ENCODE measurements at places on chromosomes 16 and 17. TPM values are rescaled to one million over a fixed set of nuclear protein-coding genes. Genes with fewer than 3 reads are reported as not detected.

Gene XYLT2
- total RNA-seq = 45.8 TPM

Gene DLG4
- total RNA-seq = 10.8 TPM

Gene SEZ6L2
- 6.9 TPM for total RNA-seq

Gene GPR139
- total RNA-seq = not detected

Gene CD300C
- total RNA-seq = not detected

Gene NOG
- 64.4 TPM for total RNA-seq

Gene FUS
- 66.1 TPM for total RNA-seq

Gene SDR42E2
- not detected for total RNA-seq

Gene NUBP1
- total RNA-seq = 31.0 TPM

Gene TP53I13
- total RNA-seq = 52.2 TPM

Gene ASIC2
- total RNA-seq = 4.6 TPM

Gene IRF8
- total RNA-seq = 0.63 TPM

Gene OR2C1
- not detected for total RNA-seq

Gene SMYD4
- 9.2 TPM for total RNA-seq

Gene TUBD1
- 5.0 TPM for total RNA-seq

Gene SEPTIN12
- total RNA-seq = not detected

Gene ZNF385C
- not detected for total RNA-seq

Gene SLC38A8
- not detected for total RNA-seq

Gene NR1D1
- 5.1 TPM for total RNA-seq

Gene MYH3
- 0.23 TPM for total RNA-seq

Gene KRTAP9-2
- not detected for total RNA-seq

Gene SMIM36
- total RNA-seq = not detected

Gene PERCC1
- total RNA-seq = not detected

Gene FOXN1
- not detected for total RNA-seq

Gene SLC26A11
- total RNA-seq = 18.8 TPM

Gene CEP295NL
- total RNA-seq = 1.0 TPM

Gene GAN
- total RNA-seq = 8.1 TPM

Gene ABCC3
- 1.1 TPM for total RNA-seq

Gene B4GALNT2
- not detected for total RNA-seq

Gene RAMP2
- total RNA-seq = 23.7 TPM

Gene OR1E2
- total RNA-seq = not detected

Gene SDK2
- 1.4 TPM for total RNA-seq

Gene EIF3CL
- 141 TPM for total RNA-seq

Gene CMTM2
- not detected for total RNA-seq

Gene SLX1B
- 36.4 TPM for total RNA-seq

Gene WFIKKN1
- total RNA-seq = 0.06 TPM

Gene PRCD
- total RNA-seq = 1.8 TPM
